ENCODE measurements at places on chromosomes 2 and 18.

GRCh38 chr2:237488901-237489860 lies 2.1 kb downstream of the MLPH start:
- no peak for DNase-seq

- DNase-seq: no peak
These were observed 14.0 kb downstream of the TYMS start for GRCh38 chr18:671405-671804.

GRCh38 chr2:54194761-54195750 lies 61.0 kb downstream of the TSPYL6 start:
- no peak for DNase-seq

GRCh38 chr18:36311026-36311570 lies 13.6 kb downstream of the FHOD3 start:
- no peak for DNase-seq

DNA sequence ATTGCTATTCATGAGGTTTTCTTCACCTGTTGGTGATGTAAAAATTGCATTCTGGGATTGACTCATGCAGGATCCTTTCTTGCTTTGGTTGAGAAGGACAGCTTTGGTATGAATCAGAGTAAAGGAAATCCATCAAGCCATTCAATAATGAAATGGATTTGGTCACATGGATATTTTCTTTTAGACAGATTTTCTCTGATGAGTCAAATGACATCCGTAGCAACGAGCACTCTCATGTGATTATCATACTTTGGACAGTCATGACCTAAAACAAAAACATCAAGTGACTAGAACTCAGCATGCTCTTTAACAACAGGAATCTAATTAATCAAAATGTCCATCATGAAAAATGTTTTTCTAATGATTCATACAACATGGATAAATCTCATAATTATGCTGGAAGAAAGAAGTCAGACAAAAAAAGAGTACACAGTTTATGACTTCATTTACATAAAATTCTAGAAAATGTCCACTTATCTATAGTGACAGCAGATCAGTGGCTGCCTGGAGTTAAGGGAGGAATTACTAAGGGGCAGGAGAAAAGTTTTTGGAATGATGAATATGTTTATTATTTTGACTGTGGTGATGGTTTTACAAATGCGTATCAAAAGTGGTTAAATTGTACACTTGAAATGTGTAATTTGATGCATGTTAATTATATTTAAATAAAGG lies 30.7 kb downstream of the TRAK2 start:
- DNase-seq: peak; percentile 60

DNA sequence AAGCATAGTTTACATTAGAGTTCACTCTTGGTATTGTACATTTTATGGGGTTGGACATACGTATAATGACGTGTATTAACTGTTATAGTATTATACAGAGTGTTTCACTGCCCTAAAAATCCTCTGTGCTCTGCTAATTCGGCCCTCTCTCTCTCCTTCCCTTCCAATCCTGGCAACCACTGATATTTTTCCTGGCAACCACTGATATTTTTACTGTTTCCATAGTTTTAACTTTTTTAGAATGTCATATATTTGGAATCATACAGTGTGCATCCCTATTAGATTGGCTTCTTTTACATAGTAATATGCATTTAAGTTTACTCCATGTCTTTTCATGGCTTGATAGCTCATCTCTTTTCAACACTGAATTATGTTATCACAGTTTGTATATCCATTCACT lies 526.7 kb downstream of the RIT2 start:
- no peak for DNase-seq

- DNase-seq: no peak
These were observed 135.4 kb downstream of the ABCA12 start for GRCh38 chr2:215003001-215003400.

DNA sequence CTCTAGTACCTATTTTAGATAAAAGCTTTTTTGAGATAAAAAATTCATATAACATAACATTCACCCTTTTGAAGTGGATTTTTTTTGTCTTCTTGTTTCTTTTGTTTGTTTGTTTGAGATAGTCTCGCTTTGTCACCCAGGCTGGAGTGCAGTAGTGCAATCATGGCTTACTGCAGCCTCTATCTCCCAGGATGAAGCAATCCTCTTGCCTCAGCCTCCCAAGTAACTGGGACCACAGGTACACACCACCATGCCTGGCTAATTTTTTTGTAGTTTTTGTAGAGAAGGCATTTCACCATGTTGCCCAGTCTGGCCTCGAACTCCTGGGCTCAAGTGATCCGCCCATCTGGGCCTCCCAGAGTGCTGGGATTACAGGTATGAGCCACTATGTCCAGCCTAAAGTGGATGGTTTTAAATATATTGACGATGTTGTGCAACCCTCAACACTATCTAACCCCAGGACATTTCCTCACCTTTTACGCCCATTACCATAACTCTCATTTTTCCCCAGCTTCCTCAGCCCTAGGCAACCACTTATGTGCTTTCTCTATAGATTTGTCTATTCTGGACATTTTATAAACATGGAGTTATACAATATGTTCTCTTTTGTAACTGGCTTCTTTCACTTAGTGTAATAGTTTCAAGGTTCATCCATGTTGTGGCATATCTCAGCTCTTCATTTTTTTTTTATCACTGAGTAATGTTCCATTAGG lies 38.8 kb downstream of the CTIF start:
- no peak for DNase-seq

DNA sequence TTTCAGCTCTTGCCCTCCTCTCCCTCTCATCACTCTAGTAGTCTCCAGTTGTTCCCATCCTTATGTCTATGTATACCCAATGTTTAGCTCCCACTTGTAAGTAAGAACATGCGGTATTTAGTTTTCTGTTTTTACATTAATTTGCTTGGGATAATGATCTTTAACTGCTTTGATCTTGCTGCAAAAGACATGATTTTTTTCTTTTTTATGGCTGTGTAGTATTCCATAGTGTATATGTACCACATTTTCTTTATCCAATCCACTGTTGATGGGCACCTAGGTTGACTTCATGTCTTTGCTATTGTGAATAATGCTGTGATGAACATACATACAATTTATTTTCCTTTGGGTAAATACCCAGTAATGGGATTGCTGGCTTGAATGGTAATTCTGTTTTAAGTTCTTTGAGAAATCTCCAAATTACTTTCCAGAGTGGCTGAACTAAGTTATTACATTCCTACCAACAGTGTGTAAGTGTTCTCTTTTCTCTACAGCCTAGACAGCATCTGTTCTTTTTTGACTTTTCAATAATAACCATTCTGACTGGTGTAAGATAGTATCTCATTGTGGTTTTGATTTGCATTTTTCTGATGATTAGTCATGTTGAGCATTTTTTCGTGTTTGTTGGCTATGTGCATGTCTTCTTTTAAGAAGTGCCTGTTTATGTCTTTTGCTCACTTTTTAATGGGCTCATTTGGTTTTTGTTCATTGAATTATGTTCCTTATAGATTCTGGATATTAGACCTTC lies 179.6 kb upstream of the SLC39A10 start:
- peak; percentile 88 for DNase-seq

GRCh38 chr2:119683713-119684443 lies 4.9 kb downstream of the TMEM177 start:
- peak; percentile 35 for DNase-seq

DNA sequence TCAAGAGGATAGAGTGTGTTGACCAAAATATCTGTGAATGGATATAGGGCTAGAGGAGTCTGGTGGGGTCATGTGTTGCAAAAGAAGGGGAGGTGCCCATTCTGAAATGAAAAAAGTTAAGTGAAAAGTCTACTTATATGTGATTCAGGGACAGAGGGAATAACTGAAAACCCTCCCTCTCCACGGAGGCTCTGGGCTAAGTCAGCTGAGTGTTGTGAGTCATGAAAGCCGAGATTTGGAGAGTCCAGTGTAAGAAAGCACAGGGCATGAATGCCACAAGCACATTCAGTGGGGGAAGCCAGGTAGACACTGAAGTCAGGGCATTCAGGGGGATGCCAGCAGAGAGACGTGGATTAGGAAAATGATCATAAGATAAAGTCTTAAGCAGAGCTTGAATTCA lies 871.9 kb downstream of the TSN start:
- DNase-seq: no peak

- DNase-seq: no peak
These were observed 505.4 kb downstream of the CPS1 start for GRCh38 chr2:211061612-211062296.

- no peak for DNase-seq
These were observed 171.6 kb downstream of the DDX1 start for GRCh38 chr2:15763106-15763821.

GRCh38 chr18:74509856-74510769 lies 13.9 kb downstream of the CNDP2 start:
- DNase-seq: no peak

- DNase-seq: peak; percentile 14
These were observed 245.0 kb upstream of the MGAT5 start for GRCh38 chr2:134008837-134009236.

DNA sequence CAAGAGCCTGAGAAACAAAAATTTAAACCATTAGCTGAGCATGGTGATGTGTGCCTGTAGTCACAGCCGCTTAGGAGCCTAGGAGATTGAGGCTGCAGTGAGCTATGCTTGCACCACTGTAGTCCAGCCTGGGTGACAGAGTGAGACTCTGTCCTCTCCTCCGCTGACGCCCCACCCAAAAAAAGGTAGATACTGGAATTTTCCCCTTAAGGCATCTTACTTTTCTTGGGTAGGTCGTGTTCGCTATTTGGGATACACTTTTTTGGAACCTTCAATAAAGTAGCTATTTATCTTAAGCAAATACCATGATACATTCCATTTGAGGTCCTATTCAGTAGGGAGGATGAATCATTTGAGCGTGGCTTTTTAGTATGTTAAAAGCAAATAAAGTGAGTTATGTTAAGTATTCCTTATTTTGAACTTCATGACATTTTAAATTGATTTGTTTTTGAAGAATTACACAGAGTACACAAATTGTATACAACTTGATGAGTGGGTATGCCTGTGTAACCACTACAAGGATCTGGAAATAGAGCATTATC lies 38.7 kb downstream of the RALBP1 start:
- peak; percentile 55 for DNase-seq

DNA sequence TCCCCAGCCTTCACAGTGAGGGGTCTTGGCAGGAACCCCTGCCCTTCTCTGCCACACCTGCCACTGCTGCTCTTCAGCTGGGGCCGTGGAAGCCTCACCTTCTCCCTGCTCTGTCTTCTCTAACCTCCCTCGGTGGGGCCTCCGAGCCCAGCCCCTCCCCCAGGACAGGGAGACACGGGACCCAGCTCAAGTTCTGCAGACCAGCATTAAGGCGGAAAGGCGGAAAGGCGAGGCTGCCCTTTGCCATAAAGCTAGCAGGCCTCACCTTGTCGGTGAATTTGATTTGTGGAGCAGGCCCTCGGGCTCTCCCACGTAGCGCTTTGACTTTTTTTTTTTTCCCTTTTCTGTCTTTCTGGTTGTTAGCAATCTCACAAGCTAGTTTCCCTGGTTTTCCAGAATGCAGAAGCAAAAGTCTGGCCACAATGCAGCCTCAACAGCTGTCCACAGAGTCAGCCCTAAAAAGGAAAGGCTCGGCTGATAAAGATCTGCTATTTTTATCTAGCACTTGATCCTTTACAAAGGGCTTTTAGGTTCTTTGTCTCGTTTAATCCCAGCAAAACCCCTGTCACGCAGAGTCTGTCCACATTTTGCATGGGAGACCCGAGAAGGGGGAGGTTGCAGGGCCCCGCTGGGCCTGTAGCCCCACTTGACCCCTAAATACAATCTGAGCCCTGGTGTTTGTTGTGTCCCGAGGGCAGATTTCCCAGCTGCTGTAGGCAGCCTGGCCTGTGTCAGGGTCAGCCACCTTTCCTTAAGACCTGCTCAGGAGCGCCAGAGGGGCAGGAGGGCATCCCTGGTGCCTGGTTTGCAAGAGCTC lies 6.0 kb downstream of the ITM2C start:
- peak; percentile 37 for DNase-seq

DNA sequence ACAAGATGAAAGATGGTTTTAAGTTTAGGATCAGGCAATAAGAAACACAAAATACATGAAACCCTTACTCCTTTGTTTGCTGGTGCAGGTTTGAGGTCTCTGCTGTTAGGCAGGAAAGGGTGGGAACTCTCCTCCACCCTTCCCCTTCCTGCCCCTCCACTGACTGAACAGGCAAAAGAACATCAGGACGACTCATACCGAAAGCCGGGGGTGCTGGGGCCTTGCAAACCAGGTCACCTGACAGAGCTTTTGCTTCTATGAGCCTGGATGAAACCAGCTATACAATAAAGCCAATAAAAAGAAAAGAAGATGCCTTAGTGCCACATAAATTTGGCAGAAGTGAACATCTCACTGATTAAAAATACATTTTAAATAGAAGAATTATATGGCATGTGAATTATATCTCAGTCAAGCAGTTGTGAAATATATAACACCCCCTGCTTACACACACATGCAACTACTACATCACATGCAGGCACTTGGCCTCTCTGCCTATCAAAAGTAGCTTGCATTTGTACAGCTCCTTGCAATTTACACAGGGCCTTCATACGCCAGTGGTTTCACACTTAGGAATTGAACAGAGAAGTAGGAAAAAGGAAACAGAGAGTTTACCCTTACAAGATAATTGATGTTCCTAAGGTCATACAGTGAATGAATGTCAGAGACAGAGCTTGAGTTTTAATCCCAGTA lies 215.1 kb upstream of the TRIB2 start:
- DNase-seq: no peak

DNA sequence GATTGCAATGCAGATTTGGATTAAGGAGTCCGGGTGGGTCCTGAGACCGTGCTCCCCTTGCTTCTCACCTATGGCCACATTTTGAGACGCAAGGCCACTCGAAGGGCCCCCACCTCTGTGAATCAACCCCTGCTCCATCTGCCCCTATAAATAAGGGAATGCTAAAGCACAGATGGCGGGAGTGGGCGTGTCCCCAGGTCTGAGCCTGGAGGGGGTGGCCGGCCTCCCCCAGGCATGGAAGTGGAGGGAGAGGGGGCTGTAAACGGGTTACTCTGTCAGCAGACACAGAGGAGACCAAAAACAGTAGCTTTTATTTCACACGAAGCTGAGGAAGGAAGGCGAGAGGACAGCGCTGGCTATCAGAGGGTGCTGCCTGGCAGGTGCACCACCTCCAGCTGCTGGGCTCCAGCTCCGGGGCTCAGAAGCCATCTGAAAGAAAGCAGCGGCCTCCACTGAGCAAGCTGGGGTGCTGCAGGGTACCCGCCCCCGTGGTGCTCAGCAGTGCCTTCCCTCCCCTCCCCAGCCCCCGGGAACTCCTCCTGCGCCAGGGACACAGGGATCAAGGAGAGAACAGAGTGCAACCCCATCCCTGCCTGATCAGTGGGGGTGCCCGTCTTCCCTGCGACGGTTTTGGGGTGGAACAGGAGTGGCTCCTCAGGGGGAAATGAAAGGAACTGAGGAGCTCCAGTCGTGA lies 56.7 kb upstream of the RAB6C start:
- DNase-seq: no peak

Measured in fibroblast of villous mesenchyme (primary cell).